Activated CD4-positive, CD25-positive, alpha-beta regulatory T cell treated with anti-CD3 and anti-CD28 coated beads, Interleukin-2, amount 50 U/mL, for 24 hours (primary cell): ENCODE measurements at places on chromosomes 7 and 10.

DNA sequence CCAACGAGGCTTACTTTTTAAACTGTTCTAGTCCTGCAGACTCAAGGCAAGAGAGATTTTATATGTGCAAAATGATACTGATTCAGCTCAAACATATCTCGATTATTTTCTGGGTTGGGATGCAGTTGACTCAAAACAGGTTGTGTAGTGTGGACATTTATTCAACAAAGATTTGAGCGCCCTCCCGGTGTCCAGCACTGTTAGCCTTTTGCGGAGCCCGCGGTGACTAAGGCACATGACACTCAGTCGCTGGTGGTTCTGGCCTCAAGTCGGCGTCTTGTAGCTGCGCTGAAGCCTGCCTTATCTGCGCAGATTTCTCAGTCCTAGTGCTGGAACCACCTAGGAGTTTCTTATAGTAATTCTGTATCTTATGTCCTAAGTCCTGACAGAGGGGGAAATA is 938 bp upstream of the CADPS2 start:
- ATAC-seq = no peak

DNA sequence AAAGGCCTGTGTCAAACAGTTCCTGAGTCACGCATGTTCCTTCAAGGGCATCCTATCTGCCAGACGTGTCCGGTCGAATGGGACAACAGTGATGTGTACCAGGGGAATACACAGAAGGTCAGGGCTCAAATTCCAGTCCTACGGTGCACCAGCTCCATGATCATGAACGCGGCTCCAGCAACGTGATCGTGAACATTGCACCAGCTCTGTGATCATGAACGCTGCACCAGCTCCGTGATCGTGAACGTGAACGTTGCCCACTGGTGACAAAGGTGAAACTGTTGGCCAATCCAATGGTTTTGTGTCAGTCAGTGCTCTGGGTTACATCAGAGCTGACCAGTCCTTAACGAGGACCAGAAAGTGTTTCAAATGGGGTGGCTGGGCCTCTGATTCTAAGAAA is 4.3 kb upstream of the PTPRN2 start:
- no peak for ATAC-seq

- ATAC-seq = no peak
Measured at GRCh38 chr7:6310271-6310993, 38.0 kb upstream of the CYTH3 start.

- no peak for ATAC-seq
Measured at GRCh38 chr7:143975617-143976016, 21.0 kb downstream of the OR2F1 start.

GRCh38 chr7:42614636-42615035 is 297.2 kb downstream of the C7orf25 start:
- no peak for ATAC-seq

DNA sequence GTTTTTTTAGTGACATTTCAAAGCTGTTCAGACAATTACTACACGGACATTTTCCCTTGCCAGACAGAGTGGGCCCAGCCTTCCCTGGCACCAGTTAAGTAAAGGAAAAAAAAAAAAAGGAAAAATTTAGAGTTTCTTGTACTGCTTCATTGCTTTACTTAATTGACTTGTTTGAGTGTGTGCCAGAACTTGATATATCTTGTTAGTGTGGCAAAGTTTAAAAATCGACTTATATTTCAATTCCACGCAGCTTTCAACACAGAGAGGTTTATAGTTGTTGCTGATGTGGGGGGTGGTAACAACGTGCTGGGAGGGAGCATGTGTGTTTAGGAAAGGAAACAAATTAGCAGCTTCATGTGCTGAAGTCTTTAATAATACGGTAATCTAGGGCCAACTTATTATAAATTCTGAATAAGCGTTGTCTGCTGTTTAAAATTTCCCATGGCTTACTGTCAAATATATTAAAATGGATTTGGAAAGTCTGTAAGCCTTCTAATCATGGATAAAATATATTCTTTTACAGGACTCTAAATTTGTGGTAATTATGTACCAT is 1104.6 kb downstream of the SORCS3 start:
- ATAC-seq = no peak

DNA sequence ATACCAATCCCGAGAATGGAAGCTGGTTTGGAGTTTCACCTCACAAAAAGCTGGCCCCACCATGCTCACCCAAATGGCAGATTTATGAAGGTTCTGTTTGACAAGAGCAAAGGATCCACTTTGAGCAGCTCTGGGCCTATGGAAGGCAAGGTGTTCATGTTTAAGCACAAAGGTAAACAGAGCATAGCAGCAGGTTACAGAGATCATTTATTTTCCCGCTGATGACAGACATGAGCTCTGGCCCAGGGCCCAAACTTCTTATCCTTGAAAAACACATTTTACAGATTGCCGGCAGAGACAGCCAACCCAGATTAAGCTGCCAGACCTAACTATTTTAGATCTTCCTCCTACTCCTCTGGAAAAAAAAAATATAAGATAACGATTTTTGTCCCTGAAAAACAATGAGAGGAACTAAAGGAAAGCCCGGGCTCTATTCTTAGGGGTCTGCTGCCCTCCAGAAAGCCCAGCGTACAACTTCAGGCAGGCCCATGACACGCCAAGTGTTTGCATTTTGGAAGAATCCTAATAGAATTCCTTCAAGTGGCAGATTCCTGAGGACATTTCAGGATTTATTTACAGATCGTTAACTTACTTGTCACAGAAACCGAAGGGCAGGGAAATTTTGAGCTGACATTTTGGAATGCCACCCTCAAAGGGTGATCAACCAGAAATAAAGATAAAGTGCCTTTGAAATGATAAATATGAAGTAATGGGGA is 40.0 kb downstream of the SYPL1 start:
- no peak for ATAC-seq

GRCh38 chr10:74500816-74501215 is 325.6 kb upstream of the KAT6B start:
- ATAC-seq = no peak

DNA sequence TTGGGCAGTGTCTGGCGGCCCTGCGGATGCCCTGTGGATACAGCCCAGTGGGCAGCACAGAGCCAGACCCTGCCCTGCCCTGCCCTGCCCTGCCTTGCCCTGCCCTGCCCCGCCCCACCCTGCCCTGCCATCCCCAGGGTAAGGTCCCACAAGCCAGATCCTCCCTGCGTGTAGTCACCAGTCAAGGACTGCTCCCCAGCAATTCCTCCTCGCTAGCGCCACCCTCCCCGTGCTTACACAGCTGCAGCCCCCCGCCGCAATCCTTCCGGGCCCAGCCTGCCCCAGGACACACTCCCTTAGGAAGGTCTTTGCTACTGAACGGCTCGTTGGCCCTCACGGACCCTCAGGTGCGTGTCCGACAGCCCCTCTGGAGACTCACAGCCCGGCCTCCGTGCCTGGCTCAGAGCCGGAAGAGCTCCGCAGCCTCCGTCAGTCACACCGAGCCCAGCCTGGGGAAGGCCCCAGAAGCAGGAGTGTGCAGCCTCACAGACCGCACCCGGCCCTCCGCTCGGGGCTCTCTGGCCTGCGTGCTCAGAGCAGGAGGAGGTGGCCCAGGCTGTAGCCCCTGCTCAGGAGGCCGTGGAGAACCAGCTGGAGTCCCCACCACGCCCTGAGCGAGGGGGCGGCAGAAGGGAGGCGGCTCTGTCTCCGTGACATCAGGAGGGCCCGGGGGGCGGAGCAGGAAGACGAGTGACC is 68.3 kb downstream of the PWWP2B start:
- no peak for ATAC-seq

DNA sequence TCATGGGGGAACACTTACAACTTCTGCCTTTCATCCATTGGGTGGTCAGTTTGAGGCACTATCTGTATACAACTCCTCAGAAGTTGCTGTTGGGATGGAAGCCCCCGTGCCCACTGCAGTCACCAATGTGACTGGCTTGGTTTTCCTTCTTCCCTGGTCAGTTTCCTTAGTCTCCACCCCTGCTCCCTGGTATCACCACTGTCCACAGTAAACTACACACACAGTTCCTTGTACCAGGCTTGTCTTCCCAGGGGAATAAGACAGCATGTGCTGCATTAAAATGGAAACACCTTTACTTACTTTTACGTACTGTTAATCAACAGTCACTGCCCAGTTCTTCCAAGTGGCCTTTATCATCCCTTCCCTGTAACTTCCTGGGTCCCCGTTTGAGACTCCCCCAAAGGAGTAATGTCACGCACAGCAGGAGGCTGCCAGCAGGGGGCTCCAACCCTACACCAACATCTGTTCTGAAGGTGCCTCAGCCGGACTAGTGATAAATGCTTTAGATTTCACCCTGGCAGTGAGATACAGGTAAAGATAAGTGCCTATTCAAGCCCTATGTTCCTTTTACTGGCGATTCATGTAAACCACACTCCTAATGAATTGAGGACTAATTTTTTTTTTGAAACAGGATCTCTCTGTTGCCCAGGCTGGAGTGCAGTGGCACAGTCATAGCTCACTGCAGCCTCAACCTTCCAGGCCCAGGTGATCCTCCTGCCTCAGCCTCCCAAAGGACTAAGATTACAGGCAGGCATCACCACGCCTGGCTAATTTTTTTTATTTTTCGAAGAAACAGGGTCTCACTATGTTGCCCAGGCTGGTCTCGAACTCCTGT is 45.3 kb upstream of the PIK3AP1 start:
- ATAC-seq = peak; percentile 71

DNA sequence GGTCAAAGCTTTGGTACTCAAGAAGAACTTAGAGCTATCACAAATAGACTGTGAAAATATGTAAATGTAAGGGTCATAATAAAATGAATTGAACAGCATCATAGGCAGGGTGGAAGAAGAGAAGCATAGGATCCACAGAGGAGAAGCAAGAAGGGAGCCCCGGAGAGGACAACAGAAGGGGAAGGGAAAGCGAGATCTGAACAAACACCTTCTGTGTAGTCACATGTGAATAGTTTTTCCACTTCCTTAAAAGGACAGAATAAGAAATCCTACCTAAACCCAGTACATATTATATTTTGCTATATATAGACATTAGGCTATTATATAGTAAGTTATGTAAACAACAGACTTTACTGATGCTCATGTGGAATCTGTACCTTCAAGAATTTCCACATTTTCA is 160.2 kb downstream of the DKK1 start:
- ATAC-seq = no peak

- no peak for ATAC-seq
Measured at GRCh38 chr7:88233828-88234227, 14.0 kb upstream of the SRI start.

DNA sequence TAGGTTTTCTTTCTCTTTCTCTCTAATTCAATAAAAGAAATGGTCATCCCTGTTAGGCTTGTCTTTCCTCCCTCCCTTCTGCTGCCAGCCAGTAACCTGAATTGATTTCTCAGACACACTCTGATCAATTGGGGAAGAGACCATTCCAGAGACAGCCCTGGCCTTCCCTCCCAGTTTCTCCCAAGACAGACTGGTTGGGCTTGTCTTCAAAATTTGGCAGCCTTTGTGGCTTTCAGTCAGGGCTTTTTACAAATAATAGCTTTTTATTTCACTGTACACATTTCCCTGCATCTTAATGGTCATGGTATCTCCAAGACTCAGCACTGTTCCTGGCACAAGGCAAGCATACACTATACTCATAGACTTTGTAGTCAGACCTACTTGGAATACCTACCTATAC is 33.9 kb downstream of the BCAP29 start:
- ATAC-seq = no peak

GRCh38 chr7:95596198-95597063 is at the start of gene PDK4:
Gene PDK4 (minus strand): TSS chr7:95596516. CDS start chr7:95596293, 223 bp downstream.
- ATAC-seq = peak; percentile 32

DNA sequence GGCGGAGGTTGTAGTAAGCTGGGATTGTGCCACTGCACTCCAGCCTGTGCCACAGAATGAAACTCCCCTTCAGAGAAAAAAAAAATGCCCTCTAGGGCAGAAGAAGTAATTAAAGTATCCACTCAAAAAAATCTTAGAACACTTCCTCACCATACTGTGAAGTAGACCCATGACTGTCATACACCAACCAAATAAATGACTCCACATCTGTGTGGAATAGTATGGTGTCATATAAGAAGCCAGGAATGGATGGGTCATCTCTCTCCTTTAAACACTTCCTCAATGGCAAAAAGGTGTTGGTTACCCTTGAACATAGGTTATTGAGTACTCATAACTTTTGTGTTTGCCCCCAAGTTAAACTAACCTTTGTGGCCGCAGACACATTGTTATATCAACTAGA is 48.1 kb upstream of the PCGF5 start:
- ATAC-seq = no peak

GRCh38 chr10:114304017-114304570 is 65.0 kb downstream of the VWA2 start:
- peak; percentile 59 for ATAC-seq

GRCh38 chr7:3201937-3202710 is 98.9 kb upstream of the SDK1 start:
- ATAC-seq = no peak

- no peak for ATAC-seq
Measured at GRCh38 chr10:124252097-124252715, 158.8 kb upstream of the CHST15 start.

DNA sequence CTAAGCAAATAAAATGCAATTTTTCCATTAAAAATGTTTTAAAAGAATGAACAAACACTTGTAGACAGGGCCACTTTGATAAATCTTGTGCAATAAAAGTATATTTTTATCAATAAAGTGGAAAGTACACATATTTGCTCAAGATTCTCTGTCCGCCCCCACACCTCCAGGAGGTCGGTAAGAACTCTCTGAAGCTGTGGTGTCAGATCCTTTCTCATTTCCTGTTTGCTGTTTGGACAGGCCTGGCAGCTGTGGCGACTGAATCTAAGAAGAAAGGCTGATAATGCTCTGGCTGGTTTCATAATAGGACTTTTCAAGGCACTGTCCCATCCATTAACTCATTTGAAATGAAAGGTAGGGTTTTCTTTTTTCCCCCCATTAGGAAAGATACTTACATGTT is 15.3 kb upstream of the ASB4 start:
- ATAC-seq = no peak

- ATAC-seq = no peak
Measured at GRCh38 chr7:92699966-92700514, 109.8 kb upstream of the FAM133B start.

DNA sequence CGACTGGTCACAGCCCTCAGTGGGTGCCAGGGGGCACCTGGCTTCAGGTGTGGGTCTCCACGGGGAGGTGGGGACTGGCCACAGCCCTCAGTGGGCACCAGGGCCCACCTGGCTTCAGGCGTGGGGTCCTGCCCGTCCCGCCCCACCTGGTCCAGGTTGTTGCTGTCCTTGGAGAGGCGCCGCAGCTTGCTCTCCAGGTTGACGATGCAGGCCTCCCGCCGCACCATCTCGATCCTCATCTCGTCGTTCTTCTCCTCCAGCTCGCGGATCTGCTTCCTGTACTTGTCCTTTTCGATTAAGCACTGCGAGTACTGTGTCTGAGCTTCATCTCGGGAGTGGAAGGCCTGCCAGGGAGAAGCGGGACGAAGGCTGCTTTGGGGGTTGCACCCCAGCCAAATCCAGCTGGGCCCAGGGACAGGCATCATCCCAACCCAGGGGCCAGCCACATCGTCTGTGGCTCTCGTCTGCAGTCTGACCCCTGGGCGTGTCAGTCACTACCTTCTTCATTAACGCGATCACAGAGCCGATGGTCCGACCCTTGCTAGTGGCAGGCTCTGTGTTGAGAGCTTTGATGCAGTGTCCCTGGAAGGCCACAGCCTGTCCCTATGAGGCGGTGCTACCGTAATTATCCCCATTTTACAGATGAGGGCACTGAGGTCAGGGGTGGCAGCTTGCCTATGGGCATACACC is 92.9 kb upstream of the GNA12 start:
- ATAC-seq = no peak

GRCh38 chr10:82768040-82768439 is 893.0 kb downstream of the NRG3 start:
- ATAC-seq = no peak
